ENCODE measurements at places on chromosomes 1 and 21.
A peak's percentile ranks its signal among the peaks of the same experiment; 100 is the strongest.

- peak; percentile 83 for DNase-seq
Observed at GRCh38 chr1:225766967-225767633, 10.5 kb upstream of the SRP9 start.

DNA sequence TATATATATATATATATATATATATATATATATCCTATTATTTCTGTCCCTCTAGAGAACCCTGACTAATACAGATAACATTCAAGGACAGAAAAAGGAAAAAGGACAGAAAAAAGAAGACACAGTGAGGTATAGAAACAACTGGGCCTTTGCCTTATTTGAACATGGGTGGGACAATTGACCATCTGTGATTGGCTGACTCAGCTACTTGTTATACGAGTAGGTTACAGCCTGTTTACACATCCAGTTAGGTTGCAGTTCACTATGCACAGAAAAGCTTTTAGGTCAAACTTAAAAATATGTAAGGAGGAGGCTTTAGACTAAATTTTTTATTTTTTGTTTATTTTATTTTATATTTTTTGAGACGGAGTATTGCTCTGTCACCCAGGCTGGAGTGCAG lies 39.8 kb upstream of the RGS8 start:
- no peak for DNase-seq

- no peak for DNase-seq
Observed at GRCh38 chr1:29653886-29654450, 417.6 kb downstream of the PTPRU start.

DNA sequence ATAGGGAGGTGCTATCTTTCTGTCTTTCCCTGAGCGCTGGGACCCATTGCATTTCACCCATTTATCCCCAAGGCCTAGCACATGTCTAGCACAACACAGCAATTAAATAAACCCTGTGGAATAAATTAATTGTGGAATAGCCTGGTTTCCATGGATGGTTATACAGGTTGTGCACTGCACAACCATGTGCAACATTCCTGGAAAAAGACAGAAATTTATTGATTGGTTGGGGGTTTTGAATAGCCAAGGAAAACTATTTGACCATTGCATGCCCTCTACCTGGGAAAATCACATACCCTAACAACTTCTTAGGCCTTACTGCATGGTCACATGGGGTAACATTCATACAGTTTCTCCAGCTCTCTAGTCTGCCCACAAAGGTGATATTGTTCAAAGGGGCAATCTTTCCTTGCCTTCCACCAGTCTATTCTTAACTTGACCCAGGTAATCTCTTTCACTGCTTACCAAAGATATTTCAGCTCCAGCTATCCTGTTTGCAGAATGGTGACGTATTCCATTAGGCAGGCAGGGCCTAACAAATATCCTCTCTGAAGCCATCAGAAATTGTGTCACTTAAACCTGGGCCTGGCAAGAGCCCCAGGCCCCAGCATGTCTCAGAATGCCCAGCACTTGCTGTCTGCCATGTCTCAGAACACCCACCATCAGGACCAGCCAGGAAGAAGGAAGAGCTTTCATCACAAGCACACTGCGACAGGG lies 157.9 kb upstream of the RAB4A start:
- no peak for DNase-seq

DNA sequence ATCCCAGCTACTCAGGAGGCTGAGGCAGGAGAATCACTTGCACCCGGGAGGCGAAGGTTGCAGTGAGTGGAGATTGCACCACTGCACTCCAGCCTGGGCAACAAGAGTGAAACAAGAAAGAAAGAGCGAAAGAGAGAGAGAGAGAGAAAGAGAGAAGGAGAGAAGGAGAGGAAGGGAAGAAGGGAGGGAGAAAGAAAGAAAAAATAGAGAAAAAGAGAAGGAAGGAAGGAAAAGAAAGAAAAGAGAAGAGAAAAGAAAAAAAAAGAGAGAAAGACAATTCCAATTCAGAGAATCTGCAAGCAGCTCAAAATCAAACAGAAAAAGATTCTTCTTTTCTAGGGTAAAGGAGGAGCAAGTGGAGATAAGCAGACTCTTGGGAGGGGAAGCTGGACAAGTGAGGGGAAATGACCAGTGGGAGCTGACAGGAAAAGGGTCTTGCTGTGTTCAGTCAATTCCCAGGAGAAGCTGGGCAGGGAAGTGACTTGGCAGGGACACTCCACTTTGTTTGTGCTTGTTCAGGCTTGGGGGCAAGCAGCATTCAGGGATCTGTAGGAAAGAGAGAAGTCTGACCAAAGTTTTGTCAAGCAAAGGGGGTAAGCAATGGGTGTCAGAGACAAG lies 3.6 kb upstream of the CAPN2 start:
- DNase-seq, result no peak

GRCh38 chr1:206778031-206778430 lies 5.7 kb upstream of the IL10 start:
- DNase-seq, result no peak
